Urinary bladder (tissue), 4 donors: ENCODE measurements at places on chromosomes 12 and 14.

DNA sequence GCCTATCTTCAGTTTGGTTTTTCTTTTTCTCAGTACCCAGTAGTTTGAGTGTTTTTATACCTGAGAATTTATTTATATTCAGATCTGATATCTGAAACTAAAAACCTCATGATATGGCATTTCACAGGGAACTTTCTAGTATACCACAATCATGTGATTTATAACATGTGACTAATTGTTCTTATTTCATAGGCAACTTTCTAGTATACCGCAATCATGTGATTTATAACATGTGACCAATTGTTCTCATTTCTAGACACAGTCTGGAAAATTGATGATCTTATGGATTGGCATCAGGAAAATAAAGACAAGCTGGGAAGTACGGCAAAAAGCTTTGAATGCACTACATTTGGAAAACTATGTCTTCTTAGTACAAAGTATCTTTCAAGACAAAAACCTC, 20.6 kb downstream of the ZNF268 start:
- no peak for DNase-seq

- no peak for DNase-seq
Observed at GRCh38 chr12:57455374-57456144, 452 bp downstream of the INHBE start.

DNA sequence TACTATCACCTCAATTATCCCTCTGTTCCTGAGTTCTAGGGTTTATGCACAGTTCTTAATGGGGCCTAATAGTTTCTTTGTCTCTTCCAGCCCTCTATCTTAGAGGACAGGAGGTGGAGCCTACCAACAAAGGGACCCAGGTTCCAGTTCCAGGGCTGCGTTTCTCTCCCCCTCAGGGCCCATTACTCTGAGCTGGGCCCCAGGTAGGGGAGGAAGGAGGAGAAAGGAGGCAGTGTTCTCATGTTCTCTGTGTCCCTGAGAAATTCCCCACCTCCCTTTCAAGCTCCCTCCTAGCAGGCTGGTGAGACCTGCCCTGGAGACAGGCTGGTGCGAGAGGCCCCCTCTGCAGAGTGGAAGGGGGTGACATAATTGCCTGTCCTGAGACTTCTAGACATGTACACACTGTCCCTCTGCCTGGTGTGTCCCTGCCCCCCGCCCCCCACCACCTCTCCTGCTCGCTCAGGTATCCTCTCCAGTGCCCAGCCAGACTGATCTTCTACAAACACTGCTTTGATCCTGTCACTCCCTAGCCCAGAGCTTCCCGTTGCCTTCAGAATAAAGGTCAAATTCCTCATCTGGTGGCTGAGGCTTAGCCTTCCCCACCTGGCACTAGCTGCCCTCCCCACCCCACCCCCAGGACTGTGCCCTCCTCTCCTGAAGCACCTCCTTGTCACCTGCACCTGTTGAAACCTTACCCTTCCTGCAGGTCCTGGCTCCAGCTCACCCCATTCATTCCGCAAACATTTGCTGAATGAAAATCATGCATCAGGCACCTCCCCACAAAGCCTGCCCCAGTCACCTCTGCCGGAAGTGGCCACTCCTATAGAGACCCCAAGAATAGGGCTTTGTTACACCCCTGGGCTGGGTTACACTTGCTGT, 21.1 kb upstream of the KRT8 start:
- DNase-seq = no peak

DNA sequence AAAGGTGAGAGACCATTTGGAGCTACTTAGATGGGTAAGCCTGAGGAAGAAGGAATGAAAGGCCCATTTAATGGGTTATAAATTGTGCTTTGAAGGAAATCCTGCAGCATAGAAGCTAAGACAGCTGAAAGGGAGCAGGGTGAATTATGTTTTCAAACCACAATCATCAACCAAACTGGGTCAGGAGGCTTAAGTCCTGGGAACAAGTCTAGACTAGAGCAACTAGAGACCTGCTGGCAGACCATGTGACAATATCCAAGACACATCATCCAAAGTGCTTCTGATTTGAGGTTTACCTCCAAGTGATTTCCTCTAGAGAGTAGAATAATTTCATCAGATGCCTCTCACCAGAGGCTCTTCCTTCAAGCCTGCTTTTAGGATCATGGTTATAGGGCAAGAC, 53.7 kb downstream of the MAP3K9 start:
- DNase-seq = no peak
